ENCODE measurements at places on chromosomes 5 and 9.

- DNase-seq, result peak; percentile 3
Measured at GRCh38 chr9:93122721-93123221, 11.3 kb downstream of the NINJ1 start.

GRCh38 chr5:102809033-102809432 is 53.9 kb downstream of the PAM start:
- DNase-seq, result no peak

DNA sequence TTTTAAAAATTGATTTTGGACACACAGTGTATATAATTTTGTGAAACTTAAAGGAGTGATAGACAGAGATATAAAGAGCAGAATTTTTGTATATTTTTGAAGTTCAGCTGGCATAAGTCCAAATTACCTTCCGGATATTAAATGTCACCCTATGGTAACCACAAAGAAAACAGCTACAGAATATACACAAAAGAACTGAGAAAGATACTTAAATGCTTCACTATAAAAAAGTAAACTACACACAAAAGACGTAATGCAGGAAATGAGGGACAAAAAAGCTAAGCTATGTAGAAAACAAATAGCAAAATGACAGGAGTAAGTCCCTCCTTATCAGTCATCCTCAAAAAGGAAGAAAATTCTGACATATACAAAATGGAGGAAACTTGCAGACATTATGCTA is 29.4 kb downstream of the HACD4 start:
- no peak for DNase-seq

- DNase-seq, result no peak
Measured at GRCh38 chr5:154479160-154479943, 1.3 kb upstream of the HAND1 start.

- peak; percentile 15 for DNase-seq
Measured at GRCh38 chr5:135040333-135041144, 6.5 kb upstream of the PITX1 start.

GRCh38 chr5:36407396-36407795 is 105.7 kb upstream of the RANBP3L start:
- DNase-seq, result no peak

GRCh38 chr5:155696362-155696761 is 630.6 kb upstream of the SGCD start:
- DNase-seq, result no peak

GRCh38 chr5:81230416-81230815 is 2.7 kb upstream of the CKMT2 start:
- no peak for DNase-seq

GRCh38 chr9:107667231-107668070 is 177.9 kb upstream of the KLF4 start:
- DNase-seq, result peak; percentile 27

GRCh38 chr5:173862047-173862477 is 26.1 kb upstream of the CPEB4 start:
- no peak for DNase-seq

DNA sequence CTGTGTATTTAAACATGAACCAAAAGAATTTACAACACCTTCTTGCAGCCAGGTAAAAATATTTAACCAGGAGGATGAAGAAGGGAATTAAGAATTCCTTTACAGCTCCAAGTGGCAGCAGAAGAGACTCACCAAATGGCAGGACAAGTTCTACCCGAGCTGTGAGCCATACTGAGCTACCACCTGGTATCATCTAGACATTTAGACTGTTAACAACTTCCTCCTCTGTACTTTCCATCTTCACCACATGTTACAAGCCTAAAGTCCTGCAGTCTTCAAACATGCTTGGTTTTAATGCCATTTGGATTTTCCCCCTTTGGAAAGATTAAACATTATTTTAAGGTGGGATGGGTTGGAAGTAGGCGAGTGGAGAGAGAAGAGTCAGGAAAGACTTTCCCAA is 190.2 kb downstream of the TRPM6 start:
- DNase-seq, result no peak

DNA sequence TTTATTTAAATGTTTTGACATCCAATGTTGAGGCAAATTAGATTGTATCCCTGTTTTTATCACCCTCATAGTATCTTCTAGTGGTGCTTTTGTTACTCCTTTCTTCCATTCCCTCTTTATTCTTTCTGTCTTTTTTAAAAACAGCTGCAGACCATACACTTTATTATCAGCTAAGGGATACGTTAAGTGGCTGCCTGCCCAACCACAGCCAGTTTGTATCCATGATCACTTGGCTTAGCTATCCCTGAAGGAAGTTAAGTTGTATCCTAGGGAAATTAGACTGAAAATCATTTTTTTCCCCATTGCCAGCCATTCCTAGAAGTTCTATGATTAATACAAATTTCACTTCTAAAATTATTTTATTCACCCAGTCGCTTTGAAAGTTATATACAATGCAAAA is 1032.7 kb downstream of the NR2F1-AS1 start:
- DNase-seq, result no peak

DNA sequence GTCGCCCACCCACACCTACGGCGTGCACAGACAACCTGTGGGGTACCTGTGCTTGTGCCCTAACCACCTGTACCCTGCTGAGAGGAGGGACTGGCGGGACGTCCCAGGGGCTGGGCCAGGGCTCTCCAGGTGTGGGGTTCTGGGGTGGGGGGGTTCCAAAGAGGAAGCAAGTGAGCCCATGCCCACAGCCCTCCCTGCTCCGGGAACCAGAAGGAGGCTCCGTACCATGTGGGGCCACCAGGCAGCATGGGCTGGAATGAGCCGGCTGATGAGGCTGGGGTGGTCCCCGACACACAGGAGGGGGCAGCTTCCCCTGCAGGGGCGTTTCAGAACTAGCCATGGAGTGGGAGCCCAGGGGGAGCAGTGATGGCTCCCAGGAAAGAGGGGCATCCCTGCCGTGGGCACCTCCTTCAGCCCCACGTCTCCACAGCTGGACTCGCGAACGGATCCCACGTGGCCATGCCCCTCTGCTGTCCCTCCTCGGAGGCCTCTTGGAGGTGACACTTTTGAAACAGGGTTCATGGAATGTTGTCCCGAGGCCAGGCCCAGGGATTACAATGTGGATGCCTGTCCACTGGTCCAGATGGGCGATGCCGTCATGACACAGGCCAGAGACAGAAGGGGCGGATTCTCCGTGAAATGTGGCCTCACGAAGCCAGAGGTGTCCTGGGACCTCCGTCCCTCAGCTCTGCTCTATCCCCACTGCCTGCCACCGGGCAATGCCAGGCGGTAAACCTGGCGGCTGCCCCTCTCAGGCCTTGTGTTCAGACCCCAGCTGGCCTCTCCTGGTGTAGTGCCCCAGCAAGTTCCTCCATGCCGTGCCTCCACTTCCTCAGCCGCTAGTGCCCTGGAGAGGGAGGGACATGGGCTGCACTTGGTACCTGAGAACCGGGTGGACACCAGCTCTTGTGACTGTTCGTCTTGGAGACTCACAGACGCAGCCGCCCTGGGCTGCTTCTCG is 33.6 kb upstream of the IRX4 start:
- no peak for DNase-seq

GRCh38 chr5:150189728-150190502 is at the start of gene SLC6A7:
Gene SLC6A7, plus strand, starts transcription at chr5:150190062. Its CDS starts 266 bp downstream, at chr5:150190328.
- DNase-seq, result no peak

DNA sequence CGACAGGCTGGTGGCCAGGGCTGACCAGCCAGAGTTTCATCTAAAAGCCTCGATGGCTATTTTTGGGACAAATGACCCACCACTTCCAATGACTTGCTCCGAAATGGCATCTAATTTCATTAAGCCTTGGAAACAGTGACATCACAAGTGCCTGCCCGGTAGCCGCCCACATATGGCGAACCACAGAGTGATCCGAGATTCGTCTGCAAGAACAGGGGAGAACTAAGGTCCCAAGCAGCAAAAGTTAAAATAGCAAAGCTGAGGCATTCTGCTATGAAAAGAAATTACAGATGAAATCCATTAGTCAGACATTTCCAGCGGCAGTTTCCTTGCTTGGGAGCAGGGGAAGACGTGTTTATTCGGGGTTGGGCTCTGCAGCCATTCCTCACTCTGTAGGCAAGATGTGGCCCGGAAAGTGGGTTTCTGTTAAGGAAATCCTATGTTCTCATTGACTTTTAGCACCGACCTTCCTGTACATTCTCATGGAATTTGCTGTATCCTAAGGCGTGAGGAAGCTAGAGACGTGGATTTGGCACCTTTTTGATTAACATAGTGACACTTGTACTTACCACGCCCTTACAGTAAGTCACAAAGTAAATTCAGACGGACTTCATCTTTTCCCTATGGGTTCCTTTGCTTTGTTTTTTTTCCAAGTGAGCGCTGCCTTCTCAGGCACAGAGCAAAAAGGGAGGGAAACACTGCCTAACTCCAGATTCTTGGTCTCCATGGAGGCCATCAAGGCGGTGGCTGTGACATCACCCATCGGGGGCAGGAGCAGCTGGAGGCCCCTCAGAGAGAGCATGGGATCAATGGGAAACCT is 45.1 kb downstream of the ERGIC1 start:
- DNase-seq, result peak; percentile 85

DNA sequence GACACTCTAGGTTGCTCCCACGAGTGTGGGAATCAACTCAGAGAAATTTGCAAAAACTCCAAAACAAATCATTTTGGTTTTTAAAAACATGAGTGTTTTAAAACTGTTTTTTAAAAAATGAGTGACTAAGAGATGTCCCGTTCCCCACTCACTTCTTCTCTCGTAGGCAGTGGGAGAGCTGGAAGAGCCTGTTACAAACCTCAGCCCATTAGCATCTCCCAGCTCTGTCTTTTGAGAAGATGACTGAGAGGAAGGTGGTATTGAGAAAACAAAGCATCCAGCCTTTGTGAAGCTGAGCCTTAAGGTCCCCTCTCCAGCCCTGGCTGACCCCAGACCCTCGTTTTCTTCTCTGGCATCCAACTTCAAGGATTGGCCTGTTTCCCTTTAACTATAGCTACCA is 4.7 kb upstream of the ANKRD33B start:
- no peak for DNase-seq

GRCh38 chr9:86097510-86098224 is 1.7 kb downstream of the GOLM1 start:
- no peak for DNase-seq

GRCh38 chr9:34647084-34647403 is 569 bp downstream of the GALT start:
- no peak for DNase-seq

DNA sequence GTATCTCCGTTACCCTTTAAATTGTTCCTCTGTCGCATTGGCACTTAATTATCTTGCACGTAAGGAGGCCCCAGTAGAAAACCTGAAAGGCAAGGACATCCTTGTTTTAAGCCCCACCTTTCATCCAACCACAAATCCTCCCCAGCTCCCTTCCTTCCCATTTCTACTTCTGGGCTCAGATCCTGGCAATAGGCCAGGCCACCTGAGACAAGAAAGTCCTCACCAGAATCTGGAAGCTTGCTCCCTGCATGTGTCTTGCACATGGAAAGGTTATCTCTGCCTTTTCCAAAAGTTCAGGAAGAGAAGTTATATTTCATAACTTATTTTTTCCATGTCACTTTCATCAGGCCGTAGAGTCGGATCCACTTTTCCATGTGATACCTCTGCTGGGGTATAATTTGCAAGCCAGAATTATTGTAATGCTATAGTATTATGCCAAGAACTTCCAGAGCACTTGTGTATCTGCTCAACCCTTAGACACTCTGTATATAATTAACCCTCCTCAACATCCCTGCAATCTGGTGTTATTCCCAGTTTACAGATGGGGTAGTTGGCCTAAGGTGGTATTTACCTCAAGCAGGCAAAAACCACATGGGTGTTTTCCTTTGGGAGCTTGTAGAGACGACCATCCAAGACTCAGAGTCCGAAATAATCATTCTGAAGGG is 2.6 kb upstream of the SHB start:
- no peak for DNase-seq

- no peak for DNase-seq
Measured at GRCh38 chr9:130287736-130288135, 22.2 kb downstream of the HMCN2 start.

DNA sequence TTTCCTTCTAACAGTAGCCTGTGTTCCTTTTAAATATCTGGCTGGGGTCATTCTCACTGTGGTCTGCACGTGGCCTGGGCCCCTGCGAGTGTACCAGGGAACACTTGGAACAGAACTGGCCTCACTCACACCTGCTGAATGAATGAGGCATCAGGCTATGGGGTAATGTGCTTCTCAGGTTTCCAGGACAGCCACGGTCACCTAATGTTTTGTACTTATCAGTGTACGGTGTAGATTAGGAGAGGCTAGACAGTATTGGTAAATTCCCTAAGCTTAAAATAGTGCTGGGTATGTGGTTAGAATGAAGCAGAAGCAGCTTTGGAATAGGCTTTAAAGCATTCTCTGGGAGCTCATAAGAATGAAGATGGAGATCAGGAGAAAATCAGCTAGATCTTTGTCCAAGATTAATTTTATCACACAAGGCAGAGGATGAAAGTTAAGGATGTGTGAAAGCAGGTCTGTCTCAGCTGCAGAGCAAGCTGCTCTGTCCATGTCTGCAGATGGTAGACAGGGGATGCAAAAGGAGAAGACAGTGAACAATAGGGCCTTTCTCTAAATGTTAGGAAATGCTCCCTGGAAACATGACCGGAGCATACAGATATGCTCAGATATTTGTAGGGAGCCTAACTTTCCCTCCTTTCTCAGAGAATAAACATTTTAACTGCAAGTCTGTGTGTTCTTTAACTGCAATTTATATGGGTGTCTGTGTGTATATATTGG is 267.5 kb downstream of the NR3C1 start:
- no peak for DNase-seq

DNA sequence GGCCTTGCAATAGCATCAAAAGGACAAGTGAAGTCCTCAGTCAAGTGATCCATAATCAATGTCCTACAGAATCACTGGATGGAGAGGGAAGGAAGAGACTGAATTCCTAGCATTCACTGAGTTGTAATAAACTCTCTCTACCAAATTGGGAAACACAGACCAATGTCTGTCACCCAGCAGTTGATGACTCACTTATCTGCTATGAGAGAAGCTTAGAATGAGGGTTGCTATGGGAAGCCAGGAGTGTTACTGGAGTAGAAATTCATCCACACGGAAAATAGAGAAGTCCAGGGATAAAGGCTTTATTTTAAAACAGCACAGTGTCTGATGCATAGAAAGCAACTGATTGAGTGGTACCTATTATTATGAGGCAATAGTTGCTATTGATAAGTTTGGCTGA is 407.4 kb downstream of the BRINP1 start:
- DNase-seq, result no peak
